Stimulated activated CD4-positive, alpha-beta T cell treated with anti-CD3 and anti-CD28 coated beads, Interleukin-4, amount 100 ng/mL, for 24 hours (primary cell): ENCODE measurements at places on chromosomes 7 and 10.

DNA sequence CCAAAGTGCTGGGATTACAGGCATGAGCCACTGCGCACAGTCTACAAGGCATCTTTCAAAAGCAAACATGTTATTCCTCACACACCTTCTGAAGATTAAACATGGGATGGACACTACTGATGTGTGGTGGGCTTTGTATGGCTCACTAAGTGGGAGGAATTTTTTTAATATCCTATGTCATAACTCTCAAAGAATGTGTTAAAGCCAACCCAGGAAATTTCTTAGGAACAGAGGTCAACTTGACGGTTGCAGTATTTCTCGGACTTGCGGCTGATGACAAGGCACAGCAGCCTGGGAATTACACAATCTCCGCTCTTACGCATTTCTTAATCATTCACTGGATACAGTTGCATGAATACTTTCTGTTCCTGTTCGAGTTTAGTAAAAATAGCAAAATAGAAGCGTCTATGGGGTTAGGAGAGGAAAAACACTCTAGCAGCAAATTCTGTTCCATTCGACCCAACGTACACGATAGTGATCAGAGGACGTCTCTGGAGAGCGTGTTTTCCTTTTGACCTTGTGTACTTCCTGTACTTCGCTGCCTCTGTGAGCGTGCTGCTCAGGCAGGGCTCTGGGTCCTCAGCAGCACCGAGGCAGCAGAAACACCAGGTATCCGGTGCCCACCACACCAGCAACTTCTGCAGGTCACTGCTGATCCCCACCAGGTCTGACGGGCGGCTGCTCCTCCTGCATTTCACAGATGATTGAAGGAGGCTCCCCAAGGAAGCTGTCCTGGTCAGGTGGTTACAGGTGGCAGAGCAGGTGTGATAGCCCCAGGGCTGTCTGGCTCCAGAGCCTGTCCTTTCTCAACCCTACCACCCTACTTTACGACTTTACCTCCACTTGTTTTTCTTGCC, 26.4 kb upstream of the SRGN start:
- DNase-seq = peak; percentile 20

GRCh38 chr7:10643545-10643944, 330.1 kb upstream of the PHF14 start:
- no peak for DNase-seq

DNA sequence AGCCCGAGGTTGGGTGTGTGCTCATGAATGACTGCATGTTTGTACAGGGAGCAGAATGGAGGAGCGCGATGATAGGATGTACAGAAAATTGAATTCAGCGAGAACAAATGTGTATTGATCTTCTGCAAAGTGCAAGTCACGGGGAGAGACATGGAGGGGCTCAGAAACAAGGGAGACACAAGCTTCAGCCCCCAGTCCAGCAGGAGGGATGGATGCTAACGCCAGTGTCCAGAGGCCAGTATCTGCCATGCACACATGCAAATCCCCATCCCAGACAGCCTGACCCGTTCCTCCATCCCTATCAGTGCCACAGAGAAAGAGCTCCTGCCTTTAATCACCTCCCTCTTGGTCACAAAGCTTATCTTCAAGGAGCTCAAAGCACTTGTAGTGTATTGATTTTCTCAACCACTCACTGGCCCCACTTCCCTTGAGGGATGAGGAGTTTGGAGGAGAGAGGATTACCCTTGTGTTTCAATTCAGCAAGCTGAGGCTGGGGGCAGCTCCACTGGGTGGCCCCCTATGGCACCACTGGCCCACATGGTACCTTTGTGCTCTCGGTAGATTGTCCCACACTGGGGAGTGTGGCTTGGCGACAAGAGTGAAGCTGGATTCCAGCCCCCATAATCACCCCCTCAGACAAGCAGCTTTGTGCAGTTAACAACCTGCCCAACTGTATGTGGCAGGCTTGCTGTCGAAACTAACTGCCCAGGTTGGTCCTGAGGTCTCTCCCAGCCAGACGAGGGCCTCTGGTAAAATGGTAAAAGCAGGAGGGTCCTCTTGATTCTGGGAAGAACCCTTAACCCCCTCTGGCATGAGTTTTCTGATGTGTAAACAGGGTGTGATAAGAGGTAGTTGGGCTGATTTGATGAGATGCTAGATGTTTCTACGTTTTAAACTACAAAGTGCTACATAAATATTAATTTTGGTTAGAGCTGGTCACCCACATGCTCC, 151.6 kb upstream of the UNC5B start:
- DNase-seq = no peak

- DNase-seq = no peak
Measured at GRCh38 chr10:107933076-107933475, 768.6 kb upstream of the SORCS1 start.

DNA sequence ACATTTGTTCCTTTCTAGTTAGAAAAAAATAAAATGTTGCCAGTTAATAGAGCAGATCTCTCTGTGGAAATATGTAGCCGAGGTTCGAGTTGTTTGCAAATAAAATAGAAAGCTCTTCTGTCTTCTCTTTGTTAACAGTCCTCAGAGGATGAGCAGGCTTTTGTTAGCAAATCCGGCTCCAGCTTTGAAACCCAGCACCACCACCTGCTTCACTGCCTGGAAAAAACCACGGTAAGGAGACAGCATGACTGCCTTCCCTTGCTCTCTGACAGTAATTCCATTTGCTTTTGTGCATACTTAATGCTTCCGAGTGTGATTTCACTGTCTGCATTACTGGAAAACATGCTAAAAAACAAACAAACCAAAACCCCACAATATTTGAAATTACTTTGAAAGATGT, 115.6 kb downstream of the TSPAN12 start:
- no peak for DNase-seq

- no peak for DNase-seq
Measured at GRCh38 chr10:91190388-91190870, 30.0 kb upstream of the PCGF5 start.

GRCh38 chr7:92916770-92917224, 80.4 kb upstream of the CDK6 start:
- no peak for DNase-seq

DNA sequence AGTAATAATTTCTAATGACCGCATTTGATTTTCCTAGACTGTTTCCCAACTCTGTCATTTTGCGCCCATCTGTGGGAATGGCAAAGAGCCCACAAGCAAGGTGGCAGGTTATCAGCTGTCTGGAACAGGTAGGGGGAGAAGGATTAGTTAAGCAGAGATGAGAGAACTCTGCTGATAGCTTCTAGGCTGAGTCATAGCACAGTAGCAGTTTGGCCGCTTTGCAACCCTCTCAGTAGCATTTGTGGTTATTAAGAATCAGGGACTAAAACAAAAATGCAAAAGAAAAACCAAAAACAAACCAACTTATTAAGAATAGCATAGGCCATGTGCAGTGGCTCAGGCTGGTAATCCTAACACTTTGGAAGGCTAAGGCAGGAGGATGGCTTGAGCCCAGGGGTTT, 602.7 kb upstream of the SORCS1 start:
- DNase-seq = no peak

DNA sequence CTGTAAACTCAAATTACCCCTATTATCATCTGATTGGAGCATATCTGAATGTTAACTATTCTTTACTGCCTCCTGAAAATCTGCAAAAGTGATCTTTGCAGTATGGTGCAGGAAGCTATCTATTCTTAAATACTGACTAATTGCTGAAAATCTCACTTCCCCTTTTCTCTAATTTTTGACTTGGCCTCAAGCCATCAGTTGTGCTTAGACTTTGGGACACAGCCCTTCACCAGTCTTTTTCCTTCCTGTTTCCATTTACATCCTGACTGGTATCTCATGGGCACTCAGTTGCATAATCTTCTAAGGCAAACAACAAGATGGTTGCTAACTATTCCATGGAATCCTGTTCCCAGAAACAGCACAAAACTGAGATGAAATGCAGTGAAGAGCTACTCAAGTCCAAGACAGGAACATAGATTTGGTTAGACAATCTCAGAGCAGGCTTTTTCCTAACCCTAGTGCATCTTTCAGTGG, 228.5 kb downstream of the SORCS1 start:
- DNase-seq = no peak

- DNase-seq = no peak
Measured at GRCh38 chr7:69893906-69894305, 295.6 kb downstream of the AUTS2 start.

- DNase-seq = no peak
Measured at GRCh38 chr7:74365322-74366022, 76.3 kb downstream of the CLIP2 start.

DNA sequence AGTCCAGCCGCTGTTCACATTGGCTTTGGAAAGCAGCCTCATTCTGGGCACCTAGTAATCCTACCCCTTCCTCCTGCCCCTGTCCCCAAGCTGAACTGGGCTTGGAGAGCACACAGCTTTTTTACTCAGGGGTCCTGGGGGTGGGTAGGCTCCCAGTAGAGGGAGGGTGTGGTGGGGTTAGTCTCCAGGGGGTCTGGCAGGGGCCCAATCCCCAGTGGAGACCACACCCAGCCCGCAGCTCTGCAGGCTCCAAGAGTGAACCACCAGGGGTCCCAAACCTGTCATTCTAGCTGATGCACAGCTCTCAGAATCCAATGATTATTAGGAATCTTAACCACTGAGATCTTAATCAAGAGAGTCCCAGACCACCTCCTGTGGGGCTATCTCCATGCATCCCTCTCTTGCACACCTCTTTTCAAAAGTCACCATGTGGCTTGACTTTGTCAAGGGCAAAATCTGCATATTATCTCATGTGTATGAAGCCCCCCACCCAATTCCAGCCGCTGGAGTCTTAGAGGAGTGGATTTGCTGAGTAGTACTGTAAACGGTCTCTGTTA, 2.7 kb downstream of the HOXA11 start:
- DNase-seq = no peak

DNA sequence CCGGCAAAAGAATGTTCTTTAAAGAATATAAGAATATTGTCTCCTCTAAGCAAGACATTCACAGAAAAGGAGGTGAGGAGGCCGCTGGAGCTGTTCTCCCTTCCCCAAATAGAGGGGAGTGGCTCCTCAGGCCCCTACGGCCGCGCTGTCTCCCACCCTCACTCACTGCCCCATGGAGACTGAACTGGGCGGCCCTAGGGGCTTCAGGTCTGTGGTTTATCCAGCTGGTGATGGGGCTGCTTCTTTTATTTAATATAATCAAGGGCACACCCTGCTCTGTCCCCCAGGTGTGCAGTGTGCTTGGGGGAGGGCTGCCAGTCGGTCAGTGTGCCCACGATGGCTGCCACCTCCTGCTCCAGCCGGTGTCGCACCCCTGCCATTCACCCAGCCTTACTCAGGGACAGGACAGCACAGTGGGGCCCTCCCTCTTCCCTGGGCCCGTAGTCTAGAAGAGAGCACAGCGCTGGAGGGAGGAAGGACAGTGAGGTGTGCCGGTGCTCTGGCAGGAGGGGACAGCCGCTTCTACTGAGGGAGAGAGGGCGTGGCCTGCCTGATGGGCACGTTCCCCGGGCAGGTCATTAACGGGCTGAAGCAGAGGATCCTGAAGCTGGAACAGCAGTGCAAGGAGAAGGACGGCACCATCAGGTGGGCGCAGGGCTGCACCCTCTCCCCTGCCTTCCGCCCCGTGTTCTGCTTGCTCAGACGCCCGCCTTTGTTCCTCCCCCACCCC, 23.4 kb downstream of the IQCE start:
- no peak for DNase-seq

GRCh38 chr10:34171957-34172527, 643.1 kb downstream of the PARD3 start:
- no peak for DNase-seq

GRCh38 chr7:66500087-66500486, 128.6 kb upstream of the KCTD7 start:
- no peak for DNase-seq

- no peak for DNase-seq
Measured at GRCh38 chr10:95437669-95438068, 123.5 kb downstream of the SORBS1 start.

DNA sequence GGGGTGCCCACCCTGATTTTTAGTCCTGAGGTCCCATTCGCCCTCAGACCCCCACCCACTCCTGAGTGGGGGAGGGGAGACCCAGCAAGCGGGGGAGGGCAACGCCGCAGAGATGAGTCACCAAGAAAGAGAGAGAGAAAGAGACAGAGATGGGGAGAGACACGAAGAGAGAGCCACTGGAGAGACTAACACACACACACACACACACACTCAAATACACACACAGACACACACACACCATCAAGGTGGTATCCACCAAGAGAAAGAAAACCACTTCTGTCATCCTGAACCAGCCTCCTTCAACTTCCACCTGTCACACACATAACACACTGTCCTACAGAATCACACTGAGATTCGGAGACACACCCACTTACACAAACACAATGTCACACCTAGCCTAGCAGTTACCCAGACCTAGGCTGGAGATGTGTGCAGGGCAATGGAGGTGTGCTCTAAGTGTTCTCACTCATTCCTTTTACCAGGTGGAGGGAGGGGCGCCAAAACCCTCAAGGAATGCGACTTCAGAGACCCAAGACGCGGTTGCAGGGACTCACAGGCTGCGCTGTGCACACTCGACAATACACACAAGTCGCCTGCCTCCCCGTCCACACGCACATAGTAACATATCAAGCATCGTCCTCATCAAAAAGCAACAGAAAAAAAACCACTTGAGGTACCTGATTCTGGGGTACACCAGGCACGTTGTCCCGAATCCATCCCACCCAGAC, 3.9 kb upstream of the VGF start:
- no peak for DNase-seq

DNA sequence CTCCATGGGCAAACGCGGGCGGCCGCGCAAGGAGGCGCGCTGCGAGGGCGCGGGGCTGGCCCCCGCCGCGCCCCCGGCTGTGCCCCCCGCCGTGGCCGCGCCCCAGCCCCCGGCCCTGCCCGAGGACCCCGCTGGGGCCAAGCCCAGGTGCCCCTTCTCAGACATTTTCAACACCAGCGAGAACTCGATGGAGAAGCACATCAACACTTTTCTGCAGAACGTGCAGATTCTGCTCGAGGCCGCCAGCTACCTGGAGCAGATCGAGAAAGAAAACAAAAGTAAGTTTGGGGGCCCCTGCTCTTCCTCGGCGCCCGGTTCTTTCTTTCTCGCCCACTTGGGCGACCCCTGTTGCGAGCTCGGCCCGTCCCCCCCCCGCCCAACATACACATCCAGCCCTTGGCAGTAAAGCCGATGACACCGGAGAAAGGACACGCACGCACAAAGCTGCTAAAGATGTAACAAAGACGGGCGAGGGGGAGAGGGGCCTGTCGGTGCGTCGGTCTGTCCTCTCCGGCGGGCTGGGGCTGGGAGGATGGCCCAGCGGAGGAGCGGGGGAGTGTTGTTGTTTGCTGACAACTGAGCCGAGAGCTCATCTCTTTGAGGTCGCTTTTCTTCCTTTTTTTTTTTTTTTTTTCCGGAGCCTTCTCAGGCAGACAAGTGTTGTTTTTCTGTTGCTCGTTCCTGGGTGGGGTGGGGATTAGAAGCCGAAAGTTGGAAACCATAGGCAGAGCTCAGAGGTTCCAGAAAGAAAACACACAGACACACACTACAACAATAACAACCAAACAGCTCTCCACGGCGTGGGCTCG, 604 bp downstream of the MXI1 start:
- DNase-seq = peak; percentile 41

GRCh38 chr10:62182595-62182994, 86.0 kb downstream of the RTKN2 start:
- DNase-seq = no peak
